ENCODE measurements at places on chromosomes 7 and 10.

DNA sequence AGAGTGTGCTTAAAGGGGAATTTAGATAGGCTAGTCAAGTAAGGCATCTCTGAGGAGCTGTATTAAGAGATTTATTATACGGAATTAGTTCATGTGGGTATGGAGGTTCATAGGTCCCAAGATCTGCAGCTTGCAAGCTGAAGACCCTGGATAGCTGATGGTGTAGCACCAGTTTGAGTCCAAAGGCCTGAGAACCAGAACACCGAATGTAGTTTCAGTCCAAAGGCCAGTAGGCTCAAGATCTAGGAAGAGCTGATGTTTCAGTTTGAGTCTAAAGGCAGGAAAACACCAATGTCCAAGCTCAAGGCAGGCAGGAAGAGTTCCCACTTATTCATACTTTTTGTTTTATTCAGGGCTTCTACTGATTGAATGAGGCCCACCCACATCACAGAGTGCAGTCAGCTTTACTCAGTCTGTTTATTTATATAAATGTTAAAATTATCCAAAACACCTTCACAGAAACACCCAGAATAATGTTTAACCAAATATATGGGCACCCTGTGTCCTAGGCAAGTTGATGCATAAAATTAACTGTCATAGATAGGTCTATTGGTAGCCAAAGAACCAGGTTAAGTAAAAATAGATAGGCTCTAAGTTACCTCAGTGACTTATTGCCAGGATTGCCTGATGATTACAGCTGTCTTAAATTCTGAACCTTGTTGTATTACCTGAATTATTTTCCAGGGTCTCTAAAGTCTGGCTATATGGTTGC is 83.5 kb downstream of the MAPK8 start:
- DNase-seq: no peak

DNA sequence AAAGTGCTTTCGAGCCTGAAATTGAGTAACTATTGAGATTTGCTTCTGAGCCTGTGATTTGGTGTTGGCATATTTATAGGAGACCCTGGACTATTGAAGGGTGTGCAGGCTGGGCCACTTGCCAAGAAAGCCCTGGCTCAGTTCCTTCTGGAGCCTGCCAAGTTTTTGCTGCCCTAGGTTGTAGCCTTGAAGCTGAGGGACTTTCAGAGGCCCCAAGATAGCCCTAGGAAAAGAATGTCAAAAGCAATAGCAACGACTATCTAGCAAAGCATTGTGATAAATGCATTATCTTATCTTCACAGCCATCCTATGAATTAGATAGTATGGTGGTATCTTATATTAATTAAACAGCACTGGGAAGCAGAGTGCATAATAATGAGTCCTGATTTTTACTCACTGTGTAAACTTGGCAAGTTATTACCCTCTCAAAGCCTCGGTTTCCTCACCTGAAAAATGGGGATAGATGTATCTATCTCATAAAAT is 473.7 kb upstream of the PODXL start:
- DNase-seq: no peak

GRCh38 chr7:73734619-73735527 is 3.7 kb downstream of the ABHD11 start:
- DNase-seq: peak; percentile 58

DNA sequence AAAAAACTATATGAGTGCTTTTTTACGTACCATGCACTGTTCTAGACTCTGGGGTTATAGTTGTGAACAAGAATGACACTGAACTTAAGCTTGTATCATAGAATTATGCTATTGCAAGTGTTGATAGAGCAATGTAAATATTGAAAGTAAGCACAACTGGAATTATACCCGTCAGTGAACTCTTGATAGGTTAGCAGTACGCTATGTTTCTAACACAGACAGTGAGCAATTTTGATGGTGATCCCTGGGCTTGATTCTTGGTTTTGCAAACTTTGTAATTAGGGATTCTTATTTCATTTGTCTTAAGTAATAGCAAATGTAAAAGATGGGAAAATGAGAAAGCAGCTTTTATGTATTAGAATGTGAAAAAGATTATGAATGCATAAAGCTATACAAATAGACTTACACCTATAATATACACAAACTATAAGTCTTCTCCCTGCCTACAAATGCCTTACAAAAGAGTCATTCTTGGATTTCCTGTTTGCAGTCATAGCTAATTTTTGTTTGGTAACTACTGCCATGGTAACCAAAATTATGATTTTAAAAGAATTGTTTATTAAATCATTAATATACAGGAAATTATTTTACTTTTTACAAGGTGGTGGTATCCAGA is 6.7 kb downstream of the TES start:
- no peak for DNase-seq

DNA sequence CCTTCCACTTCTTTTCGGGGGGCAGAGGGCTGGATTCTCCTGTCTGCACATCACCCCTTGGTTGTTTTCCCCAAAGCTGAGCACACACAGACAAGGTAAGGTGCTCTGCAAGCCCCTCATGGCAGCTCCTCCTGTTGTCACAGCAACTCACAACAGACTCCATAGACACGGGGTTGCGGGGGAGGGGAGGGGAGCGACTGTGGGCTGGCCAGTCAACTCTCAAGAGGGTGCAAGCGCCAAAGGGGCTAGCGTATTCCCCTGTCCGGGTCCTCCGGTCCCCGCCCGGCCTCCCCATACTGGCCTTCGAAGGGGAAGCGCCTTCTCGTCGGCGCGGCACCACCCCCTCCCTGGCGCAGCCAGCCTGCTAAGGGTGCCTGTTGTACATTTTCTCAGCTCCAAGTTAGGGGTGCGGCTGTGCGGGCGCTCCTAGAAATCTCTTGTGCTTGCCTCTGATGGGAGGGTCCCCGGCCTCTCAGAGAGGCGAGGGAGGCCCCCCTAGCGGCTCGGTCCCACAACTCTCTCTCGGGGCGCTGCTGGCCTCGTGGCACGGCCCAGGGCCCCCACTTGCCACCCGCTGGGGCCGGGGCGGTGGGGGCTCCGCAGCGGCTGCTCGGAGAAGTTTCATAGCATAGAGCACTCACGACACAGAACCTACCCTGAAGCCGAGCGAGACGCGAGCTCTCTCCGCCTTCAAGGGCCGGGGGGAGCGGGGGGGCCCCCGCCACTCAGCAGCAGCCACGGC is 498 bp downstream of the RHOBTB1 start:
- no peak for DNase-seq

DNA sequence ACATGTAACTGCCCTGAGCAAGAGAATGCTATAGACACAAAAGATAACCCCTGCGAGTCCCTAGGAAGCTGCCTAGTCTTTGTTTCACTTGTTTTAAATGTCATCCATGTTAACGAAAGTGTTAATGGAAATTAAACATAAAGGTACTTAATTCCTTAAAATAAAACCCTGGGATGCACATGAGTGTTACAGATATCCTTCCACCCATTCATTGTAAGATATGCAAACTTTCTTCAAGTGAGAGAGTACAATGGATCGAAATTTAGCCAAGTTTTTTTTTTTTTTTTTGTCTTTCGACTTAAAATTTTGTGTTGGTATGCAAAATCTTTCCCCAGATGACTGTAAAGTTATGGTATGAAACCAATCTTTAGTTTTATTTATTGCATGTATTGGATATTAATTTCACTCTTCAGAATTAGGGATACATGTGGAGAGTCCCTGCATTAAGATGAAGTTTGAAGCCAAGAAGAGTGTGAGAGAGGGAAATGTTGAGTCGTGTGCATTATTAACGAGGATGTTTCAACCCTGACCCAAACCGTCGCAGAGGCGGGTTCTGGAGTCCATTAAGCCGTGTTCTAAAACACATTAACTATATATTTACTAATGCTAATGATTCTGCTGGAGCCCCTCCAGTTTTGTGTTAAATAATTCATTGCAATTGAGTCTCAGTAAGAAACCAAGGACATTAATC is 1.6 kb downstream of the CDK14 start:
- no peak for DNase-seq

- DNase-seq: no peak
Measured at GRCh38 chr10:20620981-20621380, 276.1 kb downstream of the NEBL start.

All from stimulated activated CD8-positive, alpha-beta memory T cell treated with anti-CD3 and anti-CD28 coated beads, Interleukin-7, amount 100 ng/mL, for 24 hours (primary cell).